ENCODE measurements at places on chromosomes 2 and 18.

DNA sequence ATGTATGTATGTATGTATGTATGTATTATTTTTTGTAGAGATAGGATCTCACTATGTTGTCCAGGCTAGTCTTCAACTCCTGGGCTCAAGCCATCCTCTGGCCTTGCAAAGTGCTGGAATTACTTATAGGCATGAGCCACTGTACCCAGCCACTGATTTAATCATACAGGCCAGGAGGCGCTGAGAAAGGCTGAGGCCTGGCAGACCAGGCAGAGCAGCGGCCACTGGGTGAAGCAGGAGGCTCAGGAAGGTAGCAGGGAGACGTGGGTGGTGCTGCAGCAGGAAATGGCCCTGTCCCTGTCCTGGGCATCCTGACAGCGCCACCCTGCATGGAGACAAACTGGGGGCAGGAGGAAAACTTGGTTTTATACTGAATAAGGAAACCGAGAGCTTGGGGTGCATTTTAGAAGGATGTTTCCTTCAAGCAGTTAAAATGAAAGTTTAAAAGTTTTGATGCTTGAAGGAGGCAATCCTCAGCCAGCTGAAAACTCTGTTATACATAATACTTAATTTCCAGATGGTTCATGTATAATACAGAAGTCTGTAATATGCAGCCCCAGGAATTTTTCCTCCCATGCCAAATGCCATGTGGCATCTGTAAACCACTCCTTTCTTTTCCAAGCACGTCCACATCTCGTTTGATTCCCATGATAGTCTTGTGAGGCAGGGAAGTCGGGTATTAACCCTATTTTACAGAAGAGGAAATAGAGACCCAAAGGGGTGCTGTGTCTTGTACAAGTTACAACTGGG lies 182.4 kb downstream of the CELF4 start:
- DNase-seq, result no peak

DNA sequence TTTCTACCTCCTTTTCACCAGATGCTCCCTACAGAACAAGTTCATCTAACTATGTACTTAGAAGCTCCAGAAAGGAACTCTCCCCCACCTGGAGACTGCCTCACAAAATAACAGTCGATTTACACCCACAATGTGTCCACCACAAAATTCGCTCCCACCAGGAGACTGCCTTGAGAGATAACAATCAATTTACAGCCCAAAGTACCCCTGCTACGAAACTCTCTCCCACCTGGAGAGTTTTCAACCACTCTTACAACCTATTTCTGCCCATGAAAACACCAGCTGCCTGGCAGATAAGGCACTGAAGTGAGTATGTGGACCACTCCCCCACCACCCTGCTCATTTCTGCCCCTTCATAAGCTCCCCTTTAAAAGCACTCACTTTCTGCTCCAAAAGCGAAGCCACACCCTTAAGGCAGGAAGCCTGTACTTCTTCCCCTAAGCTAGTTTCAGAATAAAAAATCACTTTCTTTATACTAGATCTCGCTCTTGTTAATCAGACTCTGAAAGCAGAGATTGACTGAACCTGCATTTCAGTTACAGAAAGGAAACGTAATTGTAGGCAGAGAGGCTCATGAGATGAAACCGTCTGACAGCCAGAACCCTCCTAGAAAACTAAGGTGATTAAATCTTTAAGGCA lies 94.4 kb upstream of the RBBP8 start:
- no peak for DNase-seq

GRCh38 chr18:11284811-11285210 lies 135.4 kb upstream of the PIEZO2 start:
- DNase-seq, result no peak

- DNase-seq, result no peak
Measured at GRCh38 chr2:221929259-221929658, 357.2 kb upstream of the EPHA4 start.

DNA sequence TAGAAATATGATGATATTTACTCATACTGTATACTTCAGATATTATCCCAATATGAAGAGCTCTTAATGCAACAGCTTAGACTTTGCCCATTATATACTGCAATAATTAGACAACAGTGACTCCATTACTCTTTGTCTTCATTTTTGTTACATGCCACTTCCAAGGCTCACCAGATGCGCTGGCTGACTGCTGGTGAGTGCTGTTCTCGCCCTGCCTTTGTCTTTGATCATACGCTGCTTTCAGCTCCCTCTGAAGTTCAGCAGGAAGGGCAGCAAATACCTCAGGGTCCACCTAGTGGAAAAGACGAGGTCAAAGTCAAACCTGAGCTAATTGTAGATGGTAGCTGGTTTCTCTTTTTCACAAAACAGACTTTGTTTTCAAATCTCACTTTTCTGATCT lies 66.3 kb downstream of the EIF5B start:
- no peak for DNase-seq

DNA sequence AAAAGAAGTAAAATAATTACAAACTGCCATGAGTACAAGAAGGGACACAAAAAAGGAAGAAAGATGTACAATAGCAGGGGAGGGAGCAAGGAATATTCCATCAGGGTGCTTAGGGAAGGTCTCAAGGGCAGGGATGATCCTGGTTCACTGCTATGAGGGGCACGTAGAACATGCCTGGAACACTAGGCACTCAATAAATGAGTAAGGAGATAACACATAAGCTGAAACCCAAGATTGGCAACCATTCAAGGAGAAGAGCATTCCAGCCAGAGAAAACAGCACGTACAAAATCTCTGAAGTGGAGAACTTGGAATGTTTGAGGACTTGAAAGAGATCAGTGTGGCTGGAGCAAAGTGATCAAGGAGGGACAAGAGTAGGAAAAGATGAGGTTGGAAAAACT lies 103.2 kb downstream of the FAM161A start:
- no peak for DNase-seq

GRCh38 chr18:23067236-23067635 lies 68.0 kb upstream of the CABLES1 start:
- DNase-seq, result no peak

GRCh38 chr2:113281910-113282746 lies 3.4 kb upstream of the PAX8 start:
- DNase-seq, result no peak

- no peak for DNase-seq
Measured at GRCh38 chr2:186641807-186642321, 52.0 kb upstream of the FAM171B start.

DNA sequence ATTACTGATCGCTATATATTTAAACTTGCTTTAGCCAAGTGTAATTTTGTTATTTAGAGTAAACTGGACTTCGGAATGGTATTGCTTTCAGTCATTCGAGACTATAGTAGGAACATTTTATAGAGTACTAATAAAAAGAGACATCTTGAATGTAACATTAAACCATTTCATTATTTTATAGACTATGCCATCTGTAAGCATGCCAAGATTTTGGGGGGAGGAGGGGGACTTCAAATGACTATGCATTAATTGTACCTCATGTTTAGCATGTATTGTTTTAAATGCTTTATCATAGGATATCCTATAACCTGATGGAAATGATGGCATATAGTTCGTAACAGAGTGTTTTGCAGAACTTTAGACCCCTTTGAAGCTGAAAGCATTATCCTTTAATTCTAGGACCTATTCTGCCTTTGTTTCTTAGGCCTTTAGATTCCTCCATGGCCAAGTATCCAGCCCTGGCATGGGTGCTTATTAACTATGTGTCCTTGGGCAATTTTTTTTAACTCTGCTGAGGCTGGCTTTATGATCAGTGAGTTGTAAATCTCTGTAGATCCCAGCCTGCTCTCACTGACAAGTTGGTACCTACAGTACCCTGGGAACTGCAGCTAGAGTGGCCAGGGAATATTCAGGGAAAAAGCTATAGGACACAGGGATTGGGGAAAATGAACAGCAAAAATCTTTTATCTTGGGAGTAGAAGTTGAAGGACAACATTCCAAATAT lies 93.4 kb downstream of the PARD3B start:
- no peak for DNase-seq

- DNase-seq, result no peak
Measured at GRCh38 chr2:181485638-181485946, 28.4 kb downstream of the ITGA4 start.

DNA sequence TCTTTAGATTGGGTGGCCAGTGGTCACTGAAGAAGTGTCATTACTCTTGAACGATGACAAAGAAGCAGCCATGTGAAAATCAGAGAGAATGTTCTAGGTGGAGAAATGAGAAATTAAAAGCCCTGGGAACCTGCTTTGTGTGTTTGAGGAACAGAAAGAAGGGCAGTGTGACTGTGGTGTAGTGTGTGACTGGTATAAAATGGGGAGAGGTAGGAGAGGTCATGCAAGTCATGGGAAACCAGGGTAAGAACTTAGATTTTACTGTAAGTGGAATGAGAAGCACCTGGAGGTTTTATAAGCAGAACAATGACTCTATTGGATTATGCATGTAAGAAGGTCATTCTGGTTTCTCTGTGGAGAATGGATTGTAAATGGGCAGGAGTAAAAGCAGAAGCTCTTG lies 12.2 kb downstream of the ICOS start:
- no peak for DNase-seq

GRCh38 chr2:161206471-161207032 lies 46.3 kb downstream of the TANK start:
- DNase-seq, result no peak

DNA sequence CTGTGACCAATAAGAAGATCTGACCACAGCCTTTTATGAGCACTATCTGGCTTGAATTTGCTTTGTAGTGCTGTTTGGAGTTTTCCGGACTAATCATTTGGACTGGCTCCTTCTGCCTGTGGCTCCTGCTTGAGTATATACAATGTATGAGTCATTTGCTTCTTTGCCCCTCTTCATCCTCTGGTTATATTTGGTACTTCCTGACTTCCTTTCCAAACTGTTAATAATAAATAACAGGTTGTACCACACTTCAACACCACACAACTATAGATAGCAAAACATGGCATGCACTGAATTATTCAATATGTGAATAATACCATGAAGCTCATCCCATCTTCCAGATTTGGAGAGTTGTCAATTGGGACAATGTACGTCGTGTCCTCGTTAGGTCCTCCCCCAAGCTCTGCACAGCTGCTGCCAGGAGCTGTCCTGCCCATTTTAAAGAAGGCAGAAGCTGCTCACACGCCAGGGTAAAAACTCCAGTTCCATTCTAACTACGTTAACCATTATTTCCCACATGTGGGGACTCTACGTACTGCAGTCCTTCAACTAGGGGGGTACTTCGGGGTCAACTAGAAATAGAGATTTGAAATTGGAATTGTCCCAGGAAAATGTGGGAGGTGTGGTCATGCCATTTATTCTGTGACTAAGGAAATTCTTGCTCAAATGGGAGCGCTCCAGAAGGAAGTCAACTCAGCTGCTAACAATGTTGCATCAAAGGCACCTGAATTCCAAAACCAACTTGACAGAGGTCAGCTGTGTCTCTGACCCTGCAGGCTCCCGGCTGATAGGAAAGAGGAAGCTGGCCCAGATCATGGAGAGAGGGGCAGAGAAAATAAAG lies 38.1 kb downstream of the ST8SIA5 start:
- DNase-seq, result no peak

DNA sequence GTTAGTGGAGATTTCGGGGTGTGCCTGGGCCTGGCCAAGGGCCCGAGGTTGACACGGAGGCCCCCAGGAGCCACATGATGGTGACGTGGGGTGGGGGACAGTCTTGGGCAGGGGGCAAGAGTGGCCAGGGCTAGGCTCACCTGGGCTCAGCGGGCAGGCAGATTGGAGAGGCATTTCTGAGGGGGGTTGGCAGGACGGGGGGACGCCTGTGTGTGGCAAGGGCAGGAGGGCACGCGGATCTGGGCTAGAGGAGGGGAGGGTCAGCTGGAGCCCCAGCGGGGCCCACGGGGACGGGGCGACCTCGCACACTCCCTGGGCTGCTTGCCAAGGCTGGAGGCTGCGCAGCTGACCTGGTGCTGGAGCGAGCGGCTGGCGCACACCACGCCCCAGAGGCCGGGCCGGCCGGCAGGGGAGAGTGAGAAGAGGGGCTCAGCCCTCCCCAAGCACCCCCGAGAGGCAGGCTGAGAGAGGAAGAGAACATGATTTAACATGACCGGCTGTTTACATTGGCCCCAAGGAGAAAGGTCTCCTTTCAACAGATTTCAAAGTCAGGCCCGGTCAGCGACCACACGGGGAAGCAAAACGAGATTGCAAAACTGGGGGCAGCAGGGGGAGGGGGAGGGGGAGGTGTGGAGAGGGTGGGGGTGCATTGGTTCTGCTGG lies 38.0 kb upstream of the SNED1 start:
- no peak for DNase-seq
